Heart left ventricle (tissue), 16 donors: ENCODE measurements at places on chromosomes 2 and 18. TPM values are rescaled to one million over a fixed set of nuclear protein-coding genes. Genes with fewer than 3 reads are reported as not detected.

DNA sequence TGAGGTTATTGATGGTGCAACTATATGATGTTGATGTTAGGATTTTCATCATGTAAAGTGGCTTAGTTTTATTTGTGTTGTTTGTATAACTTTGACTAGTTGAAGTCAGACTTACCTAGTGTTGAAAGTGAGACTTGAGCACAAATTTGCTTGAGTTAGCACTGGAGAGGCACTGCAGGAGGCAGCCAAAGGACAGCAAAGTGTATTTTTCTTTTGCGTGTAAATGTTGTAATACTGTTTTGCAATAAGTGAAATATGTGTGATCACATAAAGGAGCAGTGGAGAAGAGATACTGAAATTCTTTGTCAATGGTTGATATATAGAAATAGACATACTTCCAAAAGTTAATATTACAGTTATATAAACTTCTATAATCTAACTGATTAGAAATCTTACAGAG, 332.0 kb upstream of the RAB12 start:
- H3K4me1 ChIP-seq, result no peaks in the 10 kb centered on the region
- no peak overlapping the region for H3K4me3 ChIP-seq
- H3K27ac ChIP-seq, result no peak overlapping the region
- no peak for DNase-seq

GRCh38 chr2:79716266-79716665, 203.4 kb downstream of the CTNNA2 start:
- H3K27me3 ChIP-seq, result no peaks in the 10 kb centered on the region
- no peak overlapping the region for H3K27ac ChIP-seq
- no peaks in the 10 kb centered on the region for H3K36me3 ChIP-seq
- DNase-seq, result no peak

DNA sequence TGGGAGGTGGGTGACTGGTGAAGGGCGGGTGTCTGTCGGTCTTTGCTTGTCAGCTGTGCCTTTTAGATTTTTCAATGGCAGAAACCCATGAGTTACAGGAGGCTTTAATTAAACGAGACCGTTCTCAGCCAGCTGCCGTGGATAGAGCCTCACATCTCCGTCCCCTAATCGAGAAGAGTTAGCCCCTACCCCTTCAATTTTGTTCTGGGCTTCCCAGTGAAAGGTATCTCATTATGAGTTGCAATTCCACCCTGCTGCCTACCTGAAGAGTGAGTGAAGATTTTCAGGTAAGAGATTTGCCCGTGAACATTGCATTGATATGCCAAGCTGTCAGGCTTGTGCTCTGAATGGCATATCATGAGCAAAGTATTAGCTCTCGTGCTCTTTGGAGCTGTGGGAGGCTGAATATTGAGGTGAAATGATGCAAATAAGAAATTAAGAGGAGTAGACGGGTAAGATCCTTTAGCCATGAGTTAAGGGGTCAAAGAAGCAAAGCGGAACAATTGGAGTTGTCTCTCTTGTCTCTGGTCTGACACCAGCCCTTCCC, 118.7 kb upstream of the MSTN start:
- no peaks in the 10 kb centered on the region for H3K4me1 ChIP-seq
- no peaks in the 10 kb centered on the region for H3K36me3 ChIP-seq
- peak overlapping the region; percentile 88 for H3K27ac ChIP-seq
- H3K27me3 ChIP-seq, result no peaks in the 10 kb centered on the region

DNA sequence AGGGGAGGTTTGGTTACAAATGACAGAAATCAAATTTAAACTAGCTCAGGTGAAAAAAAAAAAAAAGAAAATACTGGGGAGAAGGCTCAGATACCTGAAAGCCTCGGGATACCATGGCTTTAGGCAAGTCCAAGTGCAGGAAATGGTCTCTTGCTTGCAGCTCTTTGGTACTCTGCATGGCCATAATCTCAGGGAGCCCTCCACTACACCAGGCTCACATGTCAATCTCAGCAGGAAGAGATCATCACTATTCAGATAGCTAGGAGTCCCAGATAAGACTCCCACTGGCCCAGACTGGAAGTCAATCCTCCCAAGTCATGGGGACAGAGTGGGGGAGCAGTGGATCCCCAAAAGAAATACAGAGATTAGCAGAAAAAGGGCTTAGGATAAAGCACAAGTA, 64.8 kb upstream of the RALBP1 start:
- no peaks in the 10 kb centered on the region for H3K27me3 ChIP-seq
- H3K27ac ChIP-seq, result no peak overlapping the region

DNA sequence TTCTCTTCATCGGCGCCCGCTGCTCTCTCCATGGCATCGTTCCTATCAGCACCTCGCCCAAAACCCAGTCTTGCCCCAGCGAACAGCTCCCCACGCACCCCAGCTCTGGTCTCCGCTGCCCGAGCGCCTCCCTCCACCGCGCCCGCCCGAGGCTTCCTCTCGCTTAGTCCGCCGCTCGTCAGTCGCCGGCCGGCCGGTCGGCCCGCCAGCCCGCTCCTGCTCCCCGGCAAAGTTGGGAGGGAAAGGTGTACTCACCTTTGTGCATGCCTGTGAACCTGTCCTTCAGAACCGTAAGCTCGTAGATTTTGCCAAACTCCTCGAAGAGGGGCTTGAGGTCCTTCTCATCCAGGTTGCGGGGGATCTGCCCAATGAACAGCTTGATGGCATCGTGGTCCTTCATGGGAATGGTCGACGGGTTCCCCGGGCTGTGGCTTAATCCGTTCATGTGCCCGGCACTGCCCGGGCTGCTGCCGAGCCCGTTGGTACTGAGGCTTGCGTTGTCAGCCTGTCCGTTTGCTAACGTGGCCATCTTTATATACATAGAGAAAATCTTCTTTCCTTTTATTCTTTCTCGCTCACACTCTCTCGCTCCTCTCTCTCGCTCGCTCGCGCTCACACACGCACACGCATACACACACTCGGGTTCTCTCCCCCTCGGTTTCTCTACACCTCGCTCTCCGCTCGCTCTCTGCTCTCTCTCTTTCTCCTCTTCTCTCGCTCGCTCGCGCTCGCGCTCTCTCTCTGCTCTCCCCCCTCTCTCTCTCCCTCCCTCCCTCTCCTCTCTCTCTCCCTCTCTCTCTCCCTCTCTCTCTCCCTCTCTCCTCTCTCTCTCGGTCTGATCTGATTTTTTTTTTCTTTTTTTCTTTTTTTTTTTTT, at the start of gene CELF4:
Gene CELF4, minus strand, starts transcription at position 698 of the 876 bp plus-strand sequence.
- no peak within 1 kb of the TSS for H3K27ac ChIP-seq
- H3K4me1 ChIP-seq, result peaks cover 12% of the 10 kb centered on the region
- peak within 1 kb of the TSS; percentile 69 for H3K4me3 ChIP-seq
- H3K36me3 ChIP-seq, result no peaks in the 10 kb centered on the region
- no peak for DNase-seq

GRCh38 chr2:144535300-144535699, 15.4 kb upstream of the ZEB2 start:
- no peak overlapping the region for H3K4me3 ChIP-seq
- H3K4me1 ChIP-seq, result no peaks in the 10 kb centered on the region
- no peak overlapping the region for H3K27ac ChIP-seq

DNA sequence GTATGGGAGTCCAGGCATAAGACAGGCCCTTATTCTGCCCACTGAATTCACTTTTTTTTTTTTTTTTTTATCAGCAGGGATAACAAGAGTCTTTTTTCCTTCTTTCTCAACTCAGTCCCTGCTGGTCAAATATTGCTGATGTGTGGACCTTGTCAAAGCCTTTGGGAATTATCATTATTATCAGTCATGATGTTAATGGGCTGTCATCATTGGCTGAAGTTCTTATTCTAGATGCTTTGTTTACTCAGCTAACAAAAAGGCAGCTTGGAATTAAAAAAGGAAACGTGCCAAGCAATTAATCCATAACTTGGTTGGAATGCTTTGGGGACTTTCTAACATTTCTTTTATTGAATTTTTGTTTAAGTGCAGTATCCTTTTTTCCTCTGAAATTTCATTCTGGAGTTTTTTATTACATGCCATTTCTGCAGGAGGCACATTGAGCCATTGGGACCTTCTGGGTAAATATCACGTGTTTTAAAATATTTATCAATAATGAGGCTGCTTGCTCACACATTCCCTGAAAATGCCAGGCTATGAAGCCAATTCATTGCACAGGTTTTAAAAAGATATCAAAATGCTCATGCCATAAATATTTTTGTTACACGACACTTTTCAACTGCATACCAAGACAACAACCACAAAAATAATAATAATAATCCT, 246.3 kb downstream of the TXNL1 start:
- no peak for DNase-seq
- H3K27ac ChIP-seq, result no peak overlapping the region
- no peak overlapping the region for H3K4me3 ChIP-seq
- no peaks in the 10 kb centered on the region for H3K4me1 ChIP-seq

The CEP192 gene
- 31.1 TPM for total RNA-seq

- peaks cover 39% of the 10 kb centered on the region for H3K36me3 ChIP-seq
- H3K27me3 ChIP-seq, result no peaks in the 10 kb centered on the region
- H3K27ac ChIP-seq, result no peak overlapping the region
- no peaks in the 10 kb centered on the region for H3K4me1 ChIP-seq
- H3K4me3 ChIP-seq, result no peak overlapping the region
- no peak for DNase-seq
These were observed 89.2 kb downstream of the PIGN start for GRCh38 chr18:62097698-62098097.

The IGFBP2 gene
- 73.2 TPM for total RNA-seq

- H3K27ac ChIP-seq, result no peak overlapping the region
- H3K4me1 ChIP-seq, result no peaks in the 10 kb centered on the region
- no peak overlapping the region for H3K4me3 ChIP-seq
- H3K27me3 ChIP-seq, result no peaks in the 10 kb centered on the region
- no peaks in the 10 kb centered on the region for H3K36me3 ChIP-seq
These were observed 303.9 kb upstream of the DLGAP1 start for GRCh38 chr18:4758980-4759379.

- DNase-seq, result no peak
- H3K27me3 ChIP-seq, result no peaks in the 10 kb centered on the region
These were observed 7.0 kb downstream of the GPR45 start for GRCh38 chr2:105248316-105249070.

DNA sequence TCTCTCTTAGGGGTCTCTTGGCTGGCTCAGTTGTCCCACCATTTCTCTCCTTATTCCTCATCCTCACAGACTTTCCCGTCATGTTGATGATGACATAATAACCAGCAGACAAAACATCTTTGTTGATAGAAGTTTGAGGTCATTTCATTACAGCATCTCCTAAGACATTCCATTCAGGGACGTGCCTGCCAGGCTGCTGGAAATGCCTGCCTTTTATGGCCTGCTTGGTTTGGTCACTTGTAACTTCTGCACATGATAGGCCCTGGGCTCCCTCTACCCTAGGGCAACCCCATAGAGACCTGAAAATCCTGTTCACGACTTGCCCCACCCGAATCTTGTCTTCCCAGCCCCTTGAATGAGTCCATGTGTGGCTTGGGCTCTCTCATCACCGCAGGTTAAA, 81.7 kb downstream of the SDC1 start:
- no peak for DNase-seq
- H3K4me1 ChIP-seq, result no peaks in the 10 kb centered on the region
- H3K36me3 ChIP-seq, result no peaks in the 10 kb centered on the region
- H3K27ac ChIP-seq, result no peak overlapping the region

DNA sequence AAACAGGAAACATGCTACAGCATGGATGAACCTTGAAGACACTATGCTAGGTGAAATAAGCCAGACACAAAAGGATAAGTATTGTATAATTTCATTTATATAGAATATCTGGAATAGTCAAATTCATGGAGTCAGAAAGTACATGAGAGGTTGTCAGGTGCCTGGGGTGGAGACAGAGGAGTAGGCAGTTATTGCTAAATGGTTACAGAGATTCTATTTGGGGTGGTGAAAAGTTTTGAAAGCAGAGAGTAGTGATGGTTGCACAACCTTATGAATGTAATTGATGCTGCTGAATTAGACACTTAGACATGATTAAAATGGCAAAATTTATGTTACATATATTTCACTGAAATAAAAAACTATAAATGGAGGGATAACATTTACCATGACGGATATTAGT, 197.4 kb downstream of the VAPA start:
- H3K36me3 ChIP-seq, result no peaks in the 10 kb centered on the region
- no peaks in the 10 kb centered on the region for H3K4me1 ChIP-seq
- no peak overlapping the region for H3K4me3 ChIP-seq

The UGGT1 gene
- total RNA-seq, result 77.4 TPM

DNA sequence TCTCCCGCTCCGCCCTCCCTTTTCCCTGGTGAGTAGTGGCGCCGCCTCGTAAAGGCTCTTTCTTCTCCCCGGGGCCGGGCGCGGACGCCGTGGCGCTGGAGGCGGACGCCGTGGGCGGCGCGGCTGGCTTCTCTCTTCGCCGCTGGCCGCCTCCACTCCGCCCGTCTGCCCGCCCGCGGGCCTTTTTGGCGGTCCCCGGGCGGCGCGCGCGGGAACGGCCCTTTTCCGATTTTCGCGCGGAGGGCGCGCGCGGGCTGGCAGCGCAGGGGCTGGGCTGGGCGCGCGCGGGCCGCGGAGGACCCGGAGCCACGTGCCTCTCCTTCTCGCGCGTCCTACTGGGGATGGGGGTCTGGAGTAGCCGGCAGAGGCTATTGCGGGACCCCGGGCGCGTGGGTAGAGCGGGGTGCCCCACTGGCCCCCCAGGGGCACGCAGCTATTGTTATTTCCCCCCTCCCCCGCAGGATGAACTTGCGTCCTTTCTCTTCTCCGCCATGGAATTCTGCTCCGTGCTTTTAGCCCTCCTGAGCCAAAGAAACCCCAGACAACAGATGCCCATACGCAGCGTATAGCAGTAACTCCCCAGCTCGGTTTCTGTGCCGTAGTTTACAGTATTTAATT, 472 bp downstream of the SLC20A1 start:
- H3K27me3 ChIP-seq, result no peaks in the 10 kb centered on the region
- H3K4me3 ChIP-seq, result peak overlapping the region; percentile 83
- peak overlapping the region; percentile 86 for H3K27ac ChIP-seq
- peaks cover 40% of the 10 kb centered on the region for H3K36me3 ChIP-seq

- H3K36me3 ChIP-seq, result no peaks in the 10 kb centered on the region
- no peak overlapping the region for H3K27ac ChIP-seq
- no peak overlapping the region for H3K4me3 ChIP-seq
- DNase-seq, result no peak
- H3K27me3 ChIP-seq, result no peaks in the 10 kb centered on the region
- H3K4me1 ChIP-seq, result no peaks in the 10 kb centered on the region
These were observed 19.9 kb upstream of the BCL2L11 start for GRCh38 chr2:111100765-111101162.

DNA sequence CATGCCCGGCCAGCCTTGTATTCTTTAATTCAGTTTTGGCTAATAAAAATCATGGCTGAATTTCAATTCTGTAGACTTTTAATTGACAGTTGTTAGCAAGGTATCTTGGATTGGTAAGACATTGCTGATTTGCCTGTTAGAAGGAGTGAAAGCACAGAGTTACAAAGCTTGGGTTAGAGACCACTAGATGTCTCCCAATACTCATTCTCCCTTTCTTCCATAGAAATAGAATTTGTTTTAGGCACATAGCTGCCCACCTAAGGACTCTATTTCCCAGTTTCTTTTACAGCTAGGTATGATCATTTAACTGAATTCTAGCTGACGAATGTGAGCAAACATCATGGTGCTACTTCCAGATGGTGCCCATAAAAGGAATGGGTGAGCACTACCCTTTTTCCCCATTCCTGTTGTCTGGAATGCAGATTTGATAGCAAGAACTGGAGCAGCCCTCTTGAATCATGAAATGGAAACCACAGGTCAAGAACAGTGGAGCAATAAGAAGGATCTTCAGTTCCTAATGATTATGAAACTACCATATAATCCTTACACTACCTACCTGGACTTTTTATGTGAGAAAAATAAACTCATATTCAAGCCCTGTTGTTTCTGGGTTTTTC, 17.5 kb downstream of the PECR start:
- H3K4me1 ChIP-seq, result no peaks in the 10 kb centered on the region
- DNase-seq, result no peak
- H3K27ac ChIP-seq, result no peak overlapping the region
- H3K36me3 ChIP-seq, result peaks cover 33% of the 10 kb centered on the region

- H3K4me3 ChIP-seq, result no peak overlapping the region
- no peaks in the 10 kb centered on the region for H3K36me3 ChIP-seq
- no peaks in the 10 kb centered on the region for H3K4me1 ChIP-seq
These were observed 45.4 kb upstream of the CTDP1 start for GRCh38 chr18:79634186-79634585.

The SPHKAP gene
- 65.6 TPM for total RNA-seq

GRCh38 chr2:225512876-225513540, 113.5 kb downstream of the NYAP2 start:
- no peaks in the 10 kb centered on the region for H3K36me3 ChIP-seq
- H3K4me3 ChIP-seq, result no peak overlapping the region
- no peaks in the 10 kb centered on the region for H3K4me1 ChIP-seq
